ENCODE measurements at places on chromosomes 4 and X. TPM values are rescaled to one million over a fixed set of nuclear protein-coding genes. Genes with fewer than 3 reads are reported as not detected.

DNA sequence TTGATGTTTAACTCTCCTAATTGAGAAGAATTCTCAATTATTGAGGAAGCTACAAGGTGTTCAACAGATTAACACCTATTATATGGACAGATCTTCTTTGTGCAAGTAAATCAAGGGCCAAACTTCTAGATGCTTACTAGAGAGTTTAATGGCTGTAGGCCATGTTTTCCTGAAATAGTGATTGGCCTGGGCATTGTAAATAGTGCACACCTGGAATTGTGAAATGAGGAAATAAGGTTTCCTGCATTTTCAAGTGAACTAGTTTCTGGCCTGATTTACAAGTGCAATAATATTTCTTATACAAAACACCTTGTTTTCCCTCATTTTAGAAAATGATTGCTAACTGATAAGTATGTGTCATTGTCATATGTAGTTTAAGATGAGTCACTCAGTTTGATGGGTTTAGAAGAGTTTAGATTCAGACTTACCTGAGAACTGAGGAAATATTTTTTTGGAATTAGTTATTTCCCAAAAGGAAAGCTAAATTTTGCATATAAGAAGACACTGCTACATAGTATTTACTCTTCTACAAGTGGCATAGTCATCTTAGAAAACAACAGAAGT, 21.2 kb downstream of the AFF1 start:
- ATAC-seq, result no peak

GRCh38 chrX:153648358-153649177, 1.6 kb downstream of the DUSP9 start:
- no peak for ATAC-seq

- ATAC-seq, result no peak
Observed at GRCh38 chrX:70012756-70013155, 37.0 kb downstream of the AWAT2 start.

- ATAC-seq, result no peak
Observed at GRCh38 chr4:8322794-8323704, 53.5 kb downstream of the HTRA3 start.

GRCh38 chr4:3268395-3269104, 19.6 kb downstream of the MSANTD1 start:
- ATAC-seq, result no peak

DNA sequence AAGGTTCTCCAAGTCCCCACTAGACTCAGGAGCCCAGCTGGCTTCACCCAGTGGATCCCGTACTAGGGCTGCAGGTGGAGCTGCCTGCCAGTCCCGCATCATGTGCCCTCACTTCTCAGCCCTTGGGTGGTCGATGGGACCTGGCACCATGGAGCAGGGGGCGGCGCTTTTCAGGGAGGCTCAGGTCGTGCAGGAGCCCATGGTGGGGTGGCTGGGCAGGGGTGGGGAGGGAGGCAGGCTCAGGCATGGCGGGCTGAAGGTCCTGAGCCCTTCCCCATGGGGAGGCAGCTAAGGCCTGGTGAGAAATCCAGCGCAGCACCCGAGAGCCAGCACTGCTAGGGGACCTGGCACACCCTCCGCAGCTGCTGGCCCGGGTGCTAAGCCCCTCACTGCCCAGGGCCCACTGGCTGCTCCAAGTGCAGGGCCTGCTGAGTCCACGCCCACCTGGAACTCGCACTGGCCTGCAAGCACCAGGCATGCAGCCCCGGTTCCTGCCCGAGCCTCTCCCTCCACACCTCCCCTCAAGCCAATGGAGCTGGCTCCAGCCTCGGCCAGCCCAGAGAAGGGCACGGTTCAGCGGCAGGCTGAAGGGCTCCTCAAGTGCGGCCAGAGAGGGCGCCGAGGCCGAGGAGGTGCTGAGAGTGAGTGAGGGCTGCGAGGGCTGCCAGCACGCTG, 72.7 kb upstream of the SLIT2 start:
- ATAC-seq, result no peak

DNA sequence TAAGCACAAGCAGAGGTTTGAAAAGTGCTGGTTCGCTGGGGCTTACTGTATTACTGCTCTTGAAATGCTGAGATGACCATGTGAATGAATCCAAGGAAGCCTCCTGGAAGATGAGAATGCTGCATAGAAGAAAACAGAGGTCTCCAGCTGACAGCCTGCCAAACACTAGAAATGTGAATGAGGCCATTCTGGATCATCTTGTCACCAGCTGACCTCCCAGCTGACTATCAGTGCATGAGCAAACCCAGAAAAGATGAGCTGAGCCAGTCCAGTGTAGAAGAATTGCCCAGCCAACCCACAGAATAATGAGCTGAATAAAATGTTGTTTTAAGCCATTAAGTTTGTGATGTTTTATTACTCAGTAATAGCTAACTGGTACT, 49.1 kb upstream of the DYNLT3 start:
- no peak for ATAC-seq

DNA sequence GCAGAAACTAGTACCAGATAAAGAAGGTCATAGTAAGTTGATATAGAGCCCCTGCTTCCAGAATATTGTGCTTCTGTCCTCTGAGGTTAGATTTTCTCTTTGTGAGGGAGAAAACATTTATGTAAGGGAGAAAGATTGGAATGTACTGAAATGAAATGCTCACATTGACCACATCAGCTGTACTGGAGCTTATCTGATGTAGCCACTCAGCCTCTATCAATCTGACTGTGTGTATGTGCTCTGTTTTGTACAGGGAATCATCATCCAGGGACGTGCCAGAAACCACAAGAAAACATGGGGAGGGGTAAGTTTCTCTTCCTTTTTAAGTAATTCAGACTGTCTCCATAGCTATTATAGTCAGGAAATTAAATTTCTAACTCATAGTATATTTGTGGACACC, 56.8 kb downstream of the PRRG1 start:
- ATAC-seq, result no peak

AKAP4 gene
- total RNA-seq, result not detected

CXCL6 gene
- total RNA-seq, result not detected

DIPK2B gene
- total RNA-seq, result 13.4 TPM
